ENCODE measurements at places on chromosomes 12 and 14.

DNA sequence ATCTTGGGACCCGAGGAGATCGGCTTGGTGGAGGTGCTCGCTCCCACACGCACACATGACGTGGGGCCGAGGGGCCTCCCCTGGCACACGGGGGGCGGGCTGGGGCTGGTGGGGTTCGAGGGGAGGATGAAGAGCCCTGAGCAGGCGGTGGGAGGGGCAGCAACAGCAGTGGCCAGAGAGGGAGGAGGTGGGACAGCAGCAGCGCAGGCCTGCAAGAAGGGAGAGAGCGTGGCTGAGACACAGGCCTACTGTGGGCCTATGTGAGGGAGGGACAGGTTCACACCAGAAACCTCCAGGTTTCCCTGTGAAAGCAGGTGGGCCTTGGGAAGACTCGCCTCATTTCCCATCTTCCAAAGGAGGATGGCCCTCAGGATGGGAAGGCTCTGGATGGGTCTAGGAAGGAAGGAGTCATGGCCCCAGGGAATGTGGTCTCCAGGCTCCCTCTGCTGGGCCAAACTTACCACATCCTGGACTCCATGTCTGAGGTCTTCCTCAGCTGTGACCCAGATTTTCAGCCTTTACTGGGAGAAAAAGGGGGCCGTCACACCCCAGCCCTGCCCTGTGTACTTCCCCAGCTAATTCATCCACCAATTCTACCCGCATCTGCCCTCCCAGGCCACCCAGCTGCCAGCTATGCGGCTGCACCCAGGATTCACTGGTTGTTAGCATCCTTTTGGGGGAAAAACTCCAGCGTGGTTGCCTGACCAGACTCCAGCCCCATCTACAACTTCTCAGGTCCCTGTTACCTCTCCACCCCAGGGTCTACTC is 2.8 kb downstream of the PIANP start:
- DNase-seq, result no peak

DNA sequence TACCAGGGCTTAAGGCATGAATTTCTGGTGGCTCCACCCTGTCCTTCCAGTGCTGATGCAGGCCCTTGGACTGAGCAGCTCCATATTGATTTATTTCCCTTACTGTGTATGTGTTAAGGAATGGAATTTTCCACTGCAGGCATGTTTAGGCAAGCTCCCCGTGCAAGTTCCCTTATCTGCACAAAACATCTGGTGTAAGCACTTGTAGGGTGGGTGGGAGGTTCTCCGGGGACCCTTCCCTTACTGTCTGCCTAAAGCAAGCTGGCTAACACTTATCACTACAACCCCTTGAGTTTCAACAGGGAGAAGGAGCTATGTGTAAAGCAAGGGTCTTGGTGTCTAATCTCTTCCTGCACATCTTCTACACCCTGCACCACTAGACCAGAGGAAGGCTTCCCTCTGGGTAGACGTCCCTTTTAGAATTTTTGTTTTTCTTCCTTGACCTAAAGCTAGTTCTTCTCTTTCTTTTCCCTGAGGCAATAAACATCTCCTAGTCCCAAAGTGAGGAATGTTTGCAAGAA is 22.0 kb upstream of the DRAM1 start:
- no peak for DNase-seq

DNA sequence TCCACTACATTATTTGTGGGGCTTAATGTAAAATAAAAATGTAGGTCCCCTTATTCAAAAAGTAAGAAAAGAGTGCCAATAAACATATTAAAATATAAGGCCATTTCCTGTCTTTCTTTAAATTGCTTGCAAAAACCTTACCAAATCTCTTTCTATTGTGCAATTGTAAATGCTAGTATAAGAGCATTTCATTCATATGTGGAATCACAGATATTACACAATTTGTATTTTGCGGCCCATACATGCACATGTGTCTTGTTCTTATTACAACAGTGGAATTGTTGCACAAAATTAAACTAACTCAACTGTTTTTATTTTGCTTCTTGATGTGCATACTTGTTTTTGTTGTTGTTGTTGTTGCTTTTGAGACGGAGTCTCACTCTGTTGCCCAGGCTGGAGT is 20.1 kb upstream of the CRADD start:
- DNase-seq, result no peak

DNA sequence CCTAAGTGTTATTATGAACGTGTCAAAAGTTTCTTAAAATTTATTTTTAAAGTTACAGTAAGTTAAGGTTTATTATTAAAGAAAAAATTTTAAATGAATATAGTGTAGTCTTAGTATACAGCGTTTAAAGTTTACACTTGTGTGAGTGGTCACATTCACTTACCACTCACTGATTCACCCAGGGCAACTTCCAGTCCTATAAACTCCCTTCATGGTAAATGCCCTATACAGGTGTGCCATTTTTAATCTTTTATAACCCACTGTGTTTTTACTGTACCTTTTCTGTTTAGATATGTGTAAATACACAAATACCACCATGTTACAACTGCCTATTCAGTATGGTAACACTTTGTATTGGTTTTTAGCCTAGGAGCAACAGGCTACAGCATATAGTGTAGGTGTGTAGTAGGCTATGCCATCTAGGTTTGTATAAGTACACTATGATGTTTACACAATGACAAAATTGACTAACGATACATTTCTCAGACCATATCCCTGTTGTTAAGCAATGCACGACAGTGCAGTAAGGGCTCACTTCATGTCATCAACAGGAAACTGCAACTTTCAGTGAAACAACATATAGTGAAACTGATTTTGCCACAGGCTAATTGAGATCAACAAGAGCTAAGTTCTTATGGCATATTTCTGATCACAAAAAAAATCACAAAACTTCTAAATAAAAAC is 112.0 kb upstream of the TMCC3 start:
- no peak for DNase-seq

DNA sequence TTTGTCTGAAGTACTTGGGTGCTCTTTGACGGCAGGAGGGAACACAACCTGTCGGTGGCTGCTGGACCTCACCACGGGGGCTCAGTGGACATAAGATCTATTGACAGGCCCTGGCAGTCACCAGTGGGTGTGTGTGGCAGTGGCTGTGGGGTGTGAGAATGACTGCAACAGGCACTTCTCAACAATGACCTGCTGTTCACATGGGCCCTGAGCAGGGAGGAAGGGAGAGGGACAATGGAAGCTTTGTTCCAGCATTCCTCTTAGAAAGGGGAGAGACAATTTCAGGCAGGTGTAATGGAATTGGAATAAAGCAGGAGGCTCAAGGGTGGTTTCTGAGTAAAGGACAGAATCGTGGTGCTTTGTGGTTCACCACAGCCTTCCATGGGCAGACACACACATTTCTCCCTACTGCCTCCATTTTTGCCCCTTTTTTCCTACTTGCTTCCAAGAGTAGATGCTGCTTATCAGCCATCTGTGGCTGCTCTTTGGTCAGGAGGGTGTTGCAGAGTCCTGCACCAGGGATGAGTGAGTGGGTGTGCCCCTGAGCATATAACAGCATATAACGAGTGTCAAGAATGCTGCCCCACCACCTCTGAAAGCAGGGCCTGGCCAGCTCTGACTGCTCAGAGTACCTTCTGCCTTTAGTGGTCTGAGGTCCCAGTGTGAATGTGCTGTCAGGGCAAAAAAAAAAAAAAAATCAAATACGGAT is 267.7 kb downstream of the RASSF9 start:
- no peak for DNase-seq

GRCh38 chr12:32125455-32126084 is 18.9 kb downstream of the BICD1 start:
- no peak for DNase-seq
